ENCODE measurements at places on chromosomes 4 and X. TPM values are rescaled to one million over a fixed set of nuclear protein-coding genes. Genes with fewer than 3 reads are reported as not detected.

DNA sequence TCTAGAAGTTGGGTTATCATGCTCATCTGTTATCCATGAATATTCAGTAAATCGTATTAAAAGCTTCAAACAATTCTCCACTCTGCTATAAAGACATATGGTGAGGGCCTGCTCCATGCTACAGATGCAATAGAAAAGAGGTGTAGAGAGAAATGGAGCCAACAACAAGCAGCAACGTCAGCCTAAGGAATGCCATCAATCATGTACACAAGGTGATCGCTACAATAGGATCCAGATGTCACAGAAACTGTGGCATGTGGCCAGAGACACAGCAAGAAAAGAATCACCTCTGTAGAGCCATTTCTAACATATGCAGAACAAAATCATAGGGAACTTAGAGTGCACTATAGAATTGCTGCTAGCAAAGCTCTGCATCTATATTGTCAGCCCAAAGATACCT, 1188.1 kb downstream of the PCDH7 start:
- no peak for DNase-seq

DNA sequence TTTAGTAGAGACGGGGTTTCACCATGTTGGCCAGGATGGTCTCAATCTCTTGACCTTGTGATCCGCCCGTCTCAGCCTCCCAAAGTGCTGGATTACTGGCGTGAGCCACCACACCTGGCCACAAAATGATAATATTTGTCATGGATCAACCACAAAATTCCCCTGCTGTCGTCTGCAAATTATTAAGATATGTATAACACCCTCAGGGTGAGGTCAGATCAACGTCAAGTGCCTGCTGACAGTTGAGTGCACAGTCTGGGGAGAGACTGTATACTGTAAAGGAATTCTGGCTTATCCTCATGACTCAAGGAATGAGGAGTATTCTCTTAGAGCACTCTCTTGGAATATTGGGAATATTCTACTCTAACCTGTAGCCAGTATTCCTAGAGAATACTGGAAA, 11.2 kb downstream of the EPGN start:
- DNase-seq, result no peak

GPR173 gene
- total RNA-seq, result 2.5 TPM

FRMD7 gene
- not detected for total RNA-seq
